ENCODE measurements at places on chromosomes 2 and 18.

DNA sequence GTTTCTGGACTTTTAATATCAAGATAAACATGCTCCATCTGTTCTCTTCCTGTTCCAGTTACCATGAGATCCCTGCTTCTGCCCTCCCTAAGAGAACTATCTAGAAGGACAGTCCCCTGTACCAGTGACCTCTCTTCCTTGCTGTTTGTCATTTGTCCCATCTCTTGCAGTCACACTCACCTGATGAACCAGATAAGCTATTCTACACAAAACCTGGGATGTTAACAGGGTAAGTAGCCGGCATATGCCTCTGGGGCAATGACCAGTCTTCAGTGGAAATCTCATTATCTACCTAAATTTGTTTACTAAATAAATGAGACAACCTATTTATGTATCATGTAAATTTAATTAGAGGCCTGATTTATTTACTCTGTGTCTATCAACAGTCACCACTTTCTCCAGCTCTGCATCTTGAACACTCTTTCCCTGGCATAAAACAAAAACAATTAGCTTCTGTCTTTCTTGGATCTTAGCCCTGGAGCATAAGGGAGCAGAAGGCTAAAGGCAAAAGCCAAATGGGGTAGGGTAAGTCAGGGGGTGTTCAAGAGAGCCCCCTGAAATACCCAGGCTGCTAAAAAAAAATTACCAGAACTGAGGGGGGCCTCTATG is 337.7 kb downstream of the ALK start:
- DNase-seq: no peak

- DNase-seq: no peak
Observed at GRCh38 chr2:195602687-195603086, 54.3 kb upstream of the SLC39A10 start.

DNA sequence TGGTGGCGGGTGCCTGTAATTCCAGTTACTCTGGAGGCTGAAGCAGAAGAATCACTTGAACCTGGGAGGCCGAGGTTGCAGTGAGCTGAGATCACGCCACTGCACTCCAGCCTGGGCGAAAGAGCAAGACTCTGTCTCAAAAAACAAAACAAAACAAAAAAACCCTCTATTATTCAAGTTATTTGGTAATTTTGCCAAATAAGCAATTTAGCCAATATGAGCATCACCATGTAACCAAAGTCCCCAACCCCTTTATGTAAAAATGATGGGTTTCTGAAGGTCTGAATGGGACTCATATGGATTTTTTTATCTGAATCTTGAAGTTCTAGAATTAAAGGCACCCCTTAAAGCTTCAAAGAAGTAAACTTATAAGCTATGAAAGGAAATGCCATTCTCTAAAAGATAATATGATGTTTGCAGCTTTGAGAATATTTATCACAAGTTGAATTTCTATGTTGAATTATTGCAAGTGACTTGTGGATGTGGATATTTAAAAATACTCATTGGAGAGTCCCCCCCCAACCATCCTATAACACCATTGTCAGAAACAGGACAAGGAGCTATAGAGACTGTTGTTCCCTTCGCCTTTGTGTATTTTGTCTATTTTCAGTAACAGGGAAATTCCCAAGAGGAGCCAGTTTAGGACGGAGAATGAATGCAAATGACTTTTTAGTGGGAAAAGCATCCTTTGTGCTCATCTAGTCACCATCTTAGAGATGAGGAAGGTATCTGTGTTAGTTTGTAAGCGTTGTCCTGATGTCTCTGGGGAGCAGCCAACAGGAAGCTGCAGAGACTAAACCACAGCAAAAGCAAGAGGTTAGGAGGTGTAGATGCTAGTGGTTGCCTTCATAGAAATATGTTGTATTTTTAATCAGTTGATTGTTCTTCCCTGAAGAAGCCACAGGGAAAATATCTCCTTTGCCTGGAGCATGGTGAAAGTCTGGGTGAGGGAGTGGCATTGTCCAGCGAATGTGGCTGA is 68.3 kb downstream of the TET3 start:
- DNase-seq: no peak

GRCh38 chr2:146879882-146880281 is 964.9 kb upstream of the ACVR2A start:
- no peak for DNase-seq

DNA sequence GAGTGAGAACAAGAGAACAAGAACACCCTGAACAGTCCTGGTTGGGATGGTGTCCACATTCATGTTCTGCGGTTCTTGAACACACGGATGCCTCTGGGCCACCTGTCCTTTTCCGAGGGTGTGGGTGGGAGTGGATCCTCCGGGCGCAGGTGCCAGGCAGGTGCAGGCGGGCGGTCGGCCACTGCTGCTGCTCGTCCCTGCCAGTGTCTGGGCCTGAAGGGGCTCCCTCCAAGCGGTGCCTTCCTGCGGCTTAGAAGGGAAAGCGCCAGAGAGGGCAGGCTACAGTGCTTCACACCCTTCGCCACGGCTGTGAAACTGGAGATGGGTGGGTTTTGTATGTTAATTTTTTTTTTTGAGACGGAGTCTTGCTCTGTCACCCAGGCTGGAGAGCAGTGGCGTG is 8.0 kb upstream of the D2HGDH start:
- no peak for DNase-seq

DNA sequence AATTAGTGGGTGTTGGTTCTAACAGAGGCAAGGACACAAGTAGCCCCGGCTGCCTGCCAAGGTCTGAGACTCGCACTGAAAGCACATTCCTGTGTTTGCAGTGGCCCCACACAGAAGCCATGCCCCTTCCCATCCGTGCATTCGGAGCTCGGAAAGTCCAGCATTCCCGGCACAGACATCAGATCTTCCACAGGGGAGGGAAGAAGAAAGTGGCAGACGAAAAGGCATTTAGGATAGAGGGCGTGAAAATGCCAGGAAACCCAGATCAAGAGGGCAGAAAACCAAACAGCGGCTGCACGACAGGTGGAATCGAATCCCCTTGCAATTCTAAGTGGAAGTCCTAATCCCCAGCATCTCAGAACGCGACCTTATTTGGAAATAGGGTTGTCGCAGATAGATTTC is 105.5 kb upstream of the ASB18 start:
- DNase-seq: no peak

GRCh38 chr2:204494681-204495080 is 50.6 kb upstream of the PARD3B start:
- no peak for DNase-seq

DNA sequence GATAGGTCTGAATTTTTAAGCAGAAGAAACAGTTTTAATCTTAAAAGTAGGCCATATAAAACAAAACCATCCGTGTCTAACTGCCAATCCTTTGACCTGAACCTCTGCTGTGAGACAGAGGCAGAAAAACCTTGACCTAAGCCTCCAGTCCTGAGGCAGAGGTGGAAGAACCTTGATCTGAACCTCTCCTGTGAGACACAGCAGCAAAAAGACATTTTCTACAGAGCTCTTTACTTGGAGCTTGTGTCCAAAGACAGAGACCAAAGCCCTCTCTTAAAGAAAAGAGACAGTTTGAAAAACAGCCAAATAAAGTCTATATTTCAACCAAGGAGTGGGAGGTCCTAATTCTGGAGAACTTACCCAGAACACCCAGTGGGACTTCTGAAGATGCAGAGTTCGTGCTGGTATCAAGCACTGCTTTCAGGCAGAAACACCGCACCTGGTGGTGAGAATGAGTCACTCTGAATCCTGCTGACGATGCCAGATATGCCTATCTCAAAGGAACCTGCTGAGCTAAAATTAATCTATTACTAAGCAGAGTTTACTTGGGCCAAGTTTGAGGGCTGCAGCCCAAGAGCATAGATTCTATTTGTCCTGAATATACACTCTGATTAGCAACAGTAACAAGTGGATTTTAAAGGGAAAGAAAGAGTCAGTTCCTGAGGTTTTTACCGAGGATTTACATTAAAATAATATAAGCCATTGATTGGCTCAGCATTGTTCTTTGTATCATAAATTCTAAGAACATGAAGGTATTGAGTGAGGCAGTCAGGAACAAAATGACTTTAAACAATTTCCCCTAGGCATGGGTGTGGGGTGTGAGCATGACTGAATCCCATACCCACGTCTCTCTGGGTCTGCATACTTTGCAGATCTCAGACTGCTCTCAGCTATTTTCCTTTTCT is 806.4 kb downstream of the TRIB2 start:
- DNase-seq: no peak

DNA sequence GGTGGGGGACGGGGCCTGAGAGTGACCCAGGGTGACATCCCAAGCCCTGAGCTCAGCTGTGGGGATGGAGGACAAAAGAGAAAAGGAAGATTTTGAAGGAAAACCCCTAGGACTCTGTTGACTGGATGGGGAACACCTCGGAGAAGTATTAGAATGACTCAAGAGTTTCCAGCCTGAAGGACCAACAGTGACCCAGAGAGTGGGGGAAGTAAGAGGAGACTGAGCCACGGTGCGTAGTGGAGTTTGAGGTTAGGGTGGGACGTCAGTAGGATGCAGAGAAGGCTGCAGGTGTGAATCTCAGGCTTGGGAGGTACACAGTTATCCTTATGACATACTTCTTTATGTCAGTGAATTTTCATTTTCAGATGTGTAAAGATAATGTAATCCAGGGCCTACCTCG is 119.5 kb downstream of the NCK2 start:
- DNase-seq: no peak

DNA sequence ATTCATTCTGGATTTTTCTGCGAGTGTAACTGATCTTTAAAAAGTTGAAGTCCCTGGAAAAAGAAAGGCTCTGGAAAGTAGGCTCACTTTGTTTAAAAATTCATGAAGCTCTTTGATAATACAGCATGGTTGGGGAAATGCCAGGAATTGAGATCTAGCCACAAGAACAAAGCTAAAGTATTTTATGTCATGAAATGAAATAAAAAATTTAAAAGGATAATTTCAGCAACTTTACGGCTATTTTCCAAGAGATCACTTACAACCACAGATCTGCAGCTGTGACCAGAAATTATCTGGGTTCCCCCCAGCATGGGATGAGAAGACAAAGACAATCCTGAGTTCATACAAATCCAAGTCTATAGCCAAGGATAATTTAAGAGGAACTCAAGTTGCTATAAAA is 25.3 kb upstream of the RFX8 start:
- no peak for DNase-seq

DNA sequence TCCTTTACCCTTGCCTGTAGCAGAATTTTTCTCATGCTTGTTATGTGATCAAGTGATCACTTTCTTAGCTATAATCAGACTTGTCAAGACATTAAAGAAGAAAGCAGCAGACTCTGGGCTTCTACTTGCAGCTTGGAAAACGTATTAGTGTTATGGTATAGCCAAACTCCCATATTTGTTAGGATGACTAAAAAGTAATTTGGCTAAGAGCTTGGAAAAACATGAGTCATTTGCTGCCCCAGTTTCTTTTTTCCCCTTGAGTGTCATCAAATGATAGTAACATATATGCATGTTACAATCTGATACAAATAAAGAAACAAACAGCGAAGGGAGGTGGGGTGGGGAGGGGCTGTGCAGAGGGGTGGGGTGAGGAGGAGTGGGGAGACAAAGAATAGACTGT is 155.5 kb downstream of the IKZF2 start:
- DNase-seq: no peak

GRCh38 chr2:191637182-191638078 is 40.5 kb upstream of the NABP1 start:
- DNase-seq: no peak

- DNase-seq: no peak
Observed at GRCh38 chr2:66073172-66073571, 361.8 kb upstream of the MEIS1 start.

GRCh38 chr2:151716721-151717120 is 17.6 kb downstream of the NEB start:
- DNase-seq: no peak

- no peak for DNase-seq
Observed at GRCh38 chr2:96326564-96326963, 1.4 kb downstream of the ITPRIPL1 start.

DNA sequence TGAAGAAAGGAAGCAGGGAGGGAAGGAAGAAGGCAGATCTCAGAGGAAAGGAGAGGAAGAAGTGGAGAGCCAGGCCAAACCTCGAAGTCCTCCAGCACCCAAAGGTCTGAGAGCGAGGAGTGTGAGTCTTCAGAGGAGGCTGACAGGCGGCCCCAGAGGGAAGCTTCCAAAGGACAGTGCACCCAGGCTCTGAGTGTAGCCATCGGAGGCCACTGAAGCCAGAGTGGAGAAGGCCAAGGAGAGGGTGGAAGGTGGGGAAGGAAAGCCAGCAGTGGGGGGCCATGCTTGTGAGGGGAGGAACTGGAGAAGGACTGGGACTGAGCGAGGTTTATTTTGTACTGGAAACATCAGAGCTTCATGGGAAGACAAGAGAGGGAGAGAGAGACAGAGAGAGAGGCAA is 6.0 kb downstream of the ATP6V1B1 start:
- no peak for DNase-seq

DNA sequence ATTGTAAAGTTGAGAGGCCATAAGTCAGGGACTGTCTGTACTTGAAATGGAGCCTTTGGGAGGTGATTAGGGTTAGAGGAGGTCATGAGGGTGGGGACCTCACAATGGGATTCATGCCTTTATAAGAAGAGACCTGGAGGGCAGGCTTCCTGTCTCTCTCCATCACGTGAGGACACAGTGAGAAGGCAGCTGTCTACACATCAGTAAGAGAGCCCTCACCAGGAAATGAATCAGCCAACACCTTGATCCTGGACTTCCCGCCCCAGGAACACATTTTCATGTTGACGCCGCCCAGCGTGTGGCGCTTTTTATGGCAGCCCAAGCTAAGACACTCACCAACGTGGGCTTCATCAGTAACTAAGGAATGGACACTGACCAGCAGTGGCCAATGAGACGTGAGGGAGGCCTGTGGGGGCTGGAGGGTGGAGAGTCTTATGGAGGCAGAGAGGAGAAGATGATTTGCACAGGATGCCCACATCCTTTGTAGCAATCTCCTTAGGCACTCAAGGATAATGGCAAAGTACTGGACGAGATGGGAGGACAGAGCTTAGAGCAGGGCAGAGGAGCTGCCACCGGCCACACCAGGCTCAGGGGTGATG is 162.7 kb downstream of the EIPR1 start:
- DNase-seq: no peak

- no peak for DNase-seq
Observed at GRCh38 chr18:59715445-59715844, 18.2 kb upstream of the CCBE1 start.

DNA sequence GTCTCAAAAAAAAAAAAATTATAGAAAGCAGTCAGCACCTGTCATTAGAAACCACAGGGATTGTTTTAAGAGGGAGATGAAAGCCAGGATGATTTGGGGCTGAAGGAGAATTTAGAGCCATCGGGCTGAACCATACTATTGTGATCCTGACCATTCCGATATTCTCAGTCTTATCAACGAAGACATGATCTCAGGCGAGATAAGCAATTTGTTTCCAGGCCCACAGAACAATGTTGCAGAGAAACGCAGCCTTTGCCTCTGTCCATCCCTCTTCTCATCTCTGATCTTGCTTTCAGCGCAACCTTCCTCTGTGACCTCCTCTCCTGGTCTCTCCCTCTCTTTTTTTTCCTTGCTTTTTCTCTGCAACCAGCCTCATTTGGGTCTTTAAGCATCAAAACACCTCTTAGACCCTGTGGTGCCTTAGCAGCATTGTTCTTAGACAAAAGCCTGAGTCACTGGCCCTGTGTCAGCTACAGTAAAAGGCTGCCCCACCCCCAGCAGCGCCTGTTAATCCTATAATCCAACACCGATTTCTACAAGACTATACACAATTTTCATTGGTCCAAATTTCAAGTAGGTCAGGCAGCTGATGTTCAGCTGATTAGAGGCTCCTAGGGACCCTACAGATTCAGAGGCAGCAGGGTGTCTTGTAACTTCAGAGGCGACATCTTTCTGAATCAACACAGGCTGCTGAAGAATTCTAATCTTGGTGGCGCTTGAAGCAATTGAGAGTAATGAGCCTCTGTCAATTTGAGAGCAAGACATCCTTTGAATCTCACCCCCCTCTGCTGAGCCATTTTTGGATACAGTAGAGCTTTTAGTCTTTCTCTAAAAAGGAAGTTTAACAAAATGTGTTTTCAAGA is 206.0 kb downstream of the NCK2 start:
- no peak for DNase-seq
